Activated CD8-positive, alpha-beta T cell treated with anti-CD3 and anti-CD28 coated beads for 36 hours (primary cell): ENCODE measurements at places on chromosomes 2 and 18. TPM values are rescaled to one million over a fixed set of nuclear protein-coding genes. Genes with fewer than 3 reads are reported as not detected.

- no peak for DNase-seq
- H3K36me3 ChIP-seq: no peaks in the 10 kb centered on the region
- peaks cover 22% of the 10 kb centered on the region for H3K27me3 ChIP-seq
- no peak overlapping the region for H3K4me3 ChIP-seq
These were observed 31.1 kb upstream of the PPP3R1 start for GRCh38 chr2:68283419-68283812.

DNA sequence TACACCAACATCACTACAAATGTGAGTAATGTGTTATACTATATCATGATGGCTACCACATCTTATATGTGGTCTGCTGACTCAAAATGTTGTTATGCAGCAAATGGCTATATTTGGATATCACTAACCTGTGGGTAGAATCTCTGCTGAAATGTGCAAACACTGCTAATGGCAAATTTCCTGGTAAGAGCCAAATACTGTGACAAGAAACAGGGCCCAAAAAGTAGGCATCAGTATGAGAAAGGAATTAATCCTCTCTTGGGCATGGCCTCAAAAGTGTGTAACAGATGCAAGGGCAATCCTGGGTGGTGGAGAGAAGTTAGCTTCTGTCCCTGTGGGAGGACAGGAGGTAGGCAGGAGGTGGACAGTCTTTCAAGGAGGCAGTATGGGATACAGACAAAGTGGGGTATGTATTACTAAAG, 13.3 kb downstream of the ATF2 start:
- H3K36me3 ChIP-seq: peaks cover 10% of the 10 kb centered on the region
- no peak overlapping the region for H3K4me3 ChIP-seq
- H3K4me1 ChIP-seq: peaks cover 37% of the 10 kb centered on the region
- peak overlapping the region; percentile 75 for H3K27ac ChIP-seq

DNA sequence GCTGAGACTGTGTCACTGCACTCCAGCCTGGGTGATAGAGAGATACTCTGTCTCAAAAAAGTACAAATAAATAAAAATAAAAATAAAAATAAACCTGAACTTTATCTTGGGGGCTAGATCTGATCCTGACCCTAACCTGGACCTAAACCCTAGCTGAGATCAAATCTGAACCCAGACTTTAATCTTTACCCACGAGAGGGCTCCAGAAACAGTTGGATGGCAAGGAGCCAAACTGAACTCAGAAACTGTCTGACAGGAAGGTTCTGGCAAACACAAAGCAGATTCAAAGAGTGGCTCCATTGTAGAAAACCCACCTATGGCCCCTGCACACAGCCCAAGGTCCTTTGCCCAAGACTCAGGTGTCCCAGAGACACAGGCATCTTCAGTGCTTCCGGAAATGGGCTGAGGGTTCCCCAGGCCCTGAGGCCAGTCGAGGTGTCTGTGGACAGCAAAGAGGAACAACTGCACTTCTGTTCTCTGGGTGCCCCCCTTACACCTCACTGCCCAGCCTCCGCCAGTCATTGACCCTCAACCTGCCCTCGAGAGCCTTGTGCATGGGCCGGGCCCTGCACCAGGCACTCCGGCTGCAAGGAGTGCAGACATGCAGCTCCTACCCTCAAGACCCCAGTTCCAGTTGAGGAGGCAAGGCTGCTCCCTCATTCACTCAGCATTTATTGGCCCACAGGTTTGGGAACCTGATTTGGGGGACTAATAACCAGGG, 95.2 kb downstream of the TFCP2L1 start:
- H3K4me3 ChIP-seq: no peak overlapping the region
- H3K36me3 ChIP-seq: no peaks in the 10 kb centered on the region
- no peaks in the 10 kb centered on the region for H3K4me1 ChIP-seq
- H3K27me3 ChIP-seq: no peaks in the 10 kb centered on the region
- no peak for DNase-seq
- H3K27ac ChIP-seq: no peak overlapping the region

Gene LINC00305
- not detected for total RNA-seq

Gene TNFRSF11A
- total RNA-seq: 7.3 TPM

Gene NEU2
- total RNA-seq: not detected
